ENCODE measurements at places on chromosomes 12 and 14. TPM values are rescaled to one million over a fixed set of nuclear protein-coding genes. Genes with fewer than 3 reads are reported as not detected.

Gene ESPL1
- 6.2 TPM for total RNA-seq

Gene HOXC4
- total RNA-seq = not detected

Gene SLC7A7
- total RNA-seq = 6.9 TPM

Gene NGB
- total RNA-seq = not detected

Gene CFAP54
- 15.0 TPM for total RNA-seq

Gene WNT1
- not detected for total RNA-seq

Gene NEUROD4
- total RNA-seq = not detected

Gene LRIG3
- 51.6 TPM for total RNA-seq

Gene ALKBH2
- 9.7 TPM for total RNA-seq

Gene RAB15
- 14.4 TPM for total RNA-seq

Gene DPY19L2
- 0.29 TPM for total RNA-seq

Gene SDR9C7
- total RNA-seq = not detected

Gene EEF1AKMT3
- total RNA-seq = 8.8 TPM

Gene BHLHE41
- total RNA-seq = 0.67 TPM

Gene KRT78
- total RNA-seq = not detected

Gene ADAM20
- 0.65 TPM for total RNA-seq

Gene SLC16A7
- 12.4 TPM for total RNA-seq

Gene KLRK1
- not detected for total RNA-seq

Gene PRR4
- total RNA-seq = 0.76 TPM

Gene CDH24
- total RNA-seq = 18.9 TPM

Gene NUBPL
- 6.9 TPM for total RNA-seq

Gene KCNC2
- not detected for total RNA-seq

Gene CCDC175
- total RNA-seq = not detected

Gene ZFHX2
- total RNA-seq = 0.65 TPM

Gene KRT71
- total RNA-seq = not detected

Gene OR6C2
- total RNA-seq = not detected

Gene IGFBP6
- 8.5 TPM for total RNA-seq

Gene MYO1H
- not detected for total RNA-seq

Gene BMAL2
- 37.9 TPM for total RNA-seq

Gene LBHD2
- total RNA-seq = not detected

Gene AKAP3
- 0.65 TPM for total RNA-seq

Gene TPPP2
- total RNA-seq = not detected

Gene ACVRL1
- total RNA-seq = 629 TPM

Gene GLS2
- total RNA-seq = not detected

Gene SMCO2
- not detected for total RNA-seq

Gene NRXN3
- total RNA-seq = 0.48 TPM

Gene CEBPE
- total RNA-seq = not detected

Gene MYF6
- not detected for total RNA-seq

Gene NGDN
- 29.4 TPM for total RNA-seq

Gene ISM2
- total RNA-seq = under 0.01 TPM

Gene IQSEC3
- total RNA-seq = not detected

Gene HAL
- total RNA-seq = not detected

Gene TAS2R42
- total RNA-seq = not detected

Gene KRT72
- not detected for total RNA-seq

Gene CMA1
- total RNA-seq = not detected

Gene HHIPL1
- 3.3 TPM for total RNA-seq

Gene PTGDR
- total RNA-seq = not detected

Gene GPR135
- total RNA-seq = 2.3 TPM

Gene LPAR5
- total RNA-seq = not detected

Gene FGF23
- not detected for total RNA-seq

Gene TMEM229B
- total RNA-seq = under 0.01 TPM

Gene GPRC5A
- 5.0 TPM for total RNA-seq

Gene NRL
- total RNA-seq = 1.1 TPM

Gene EIF2S3B
- total RNA-seq = 2.6 TPM

Gene NDRG2
- 0.29 TPM for total RNA-seq
